ENCODE measurements at places on chromosomes 2 and 18.
A peak's percentile ranks its signal among the peaks of the same experiment; 100 is the strongest.

GRCh38 chr2:241120440-241120839, 18.4 kb upstream of the MTERF4 start:
- DNase-seq = no peak

GRCh38 chr2:43701111-43701510, 24.9 kb upstream of the C1GALT1C1L start:
- DNase-seq = no peak

DNA sequence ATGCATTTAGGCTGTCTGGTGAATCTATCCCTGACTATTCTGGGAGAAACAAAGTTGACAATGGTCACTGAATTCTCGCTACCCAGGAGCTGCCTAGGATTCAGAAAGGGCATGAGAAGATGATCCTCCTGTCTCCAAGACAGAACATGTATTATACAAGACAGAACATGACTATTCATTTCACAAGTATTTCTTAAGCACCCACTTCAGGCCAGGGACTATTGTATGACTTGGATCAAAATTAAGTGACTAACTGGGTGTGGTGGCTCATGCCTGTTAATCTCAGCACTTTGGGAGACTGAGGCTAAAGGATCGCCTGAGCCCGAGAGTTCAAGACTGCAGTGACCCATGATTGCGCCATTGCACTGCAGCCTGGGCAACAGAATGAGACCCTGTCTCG, 235.8 kb upstream of the RAB12 start:
- DNase-seq = no peak

DNA sequence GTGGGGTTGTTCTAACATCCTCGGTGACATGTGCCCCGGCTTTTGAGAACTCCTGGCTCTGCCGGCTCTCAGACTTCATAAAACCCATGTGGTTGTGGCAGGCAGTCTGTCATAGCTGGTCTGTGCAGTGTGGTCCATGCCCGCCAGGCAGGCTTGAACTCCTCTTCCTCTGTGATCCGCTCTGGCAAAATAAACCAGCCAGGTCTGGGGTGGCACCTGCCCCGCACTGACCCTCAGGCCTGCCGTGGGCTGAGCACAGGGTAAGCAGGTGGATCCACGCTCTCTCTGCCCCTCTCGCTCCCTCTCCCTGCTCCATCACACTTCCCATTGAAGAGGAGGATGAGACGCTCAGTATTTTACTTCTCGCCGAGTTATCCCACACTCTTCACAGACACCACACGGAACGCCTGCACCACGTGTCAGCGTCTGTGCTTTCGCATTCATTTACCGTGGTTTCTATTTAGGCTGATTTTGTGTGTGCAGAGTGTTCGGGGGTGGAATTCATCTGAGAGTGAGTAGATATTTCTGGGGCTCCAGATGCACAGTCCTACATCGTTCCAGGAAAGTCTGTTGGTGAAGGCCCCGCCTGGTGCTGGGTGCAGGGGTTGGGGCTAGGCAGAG, 56.4 kb downstream of the RTP5 start:
- DNase-seq = no peak

DNA sequence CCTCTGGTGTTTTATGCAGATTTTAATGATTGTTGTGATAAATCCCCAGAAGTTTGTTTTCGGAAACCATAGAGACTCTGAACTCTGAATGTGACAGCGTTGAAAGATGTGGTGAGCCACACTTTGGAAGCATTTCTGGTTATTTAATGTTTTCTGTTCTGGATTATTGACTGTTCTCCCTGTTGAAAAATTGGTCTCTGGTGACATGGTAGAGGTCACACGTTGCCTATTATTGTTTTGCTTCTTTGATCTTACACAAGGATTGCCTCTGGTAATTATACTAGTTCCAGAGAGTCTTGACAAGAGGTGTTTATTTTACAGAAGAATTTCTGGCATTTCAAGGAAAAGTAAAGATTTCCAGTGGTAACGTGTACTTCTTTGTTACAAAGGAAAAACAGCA, 127.1 kb downstream of the GREB1L start:
- no peak for DNase-seq

DNA sequence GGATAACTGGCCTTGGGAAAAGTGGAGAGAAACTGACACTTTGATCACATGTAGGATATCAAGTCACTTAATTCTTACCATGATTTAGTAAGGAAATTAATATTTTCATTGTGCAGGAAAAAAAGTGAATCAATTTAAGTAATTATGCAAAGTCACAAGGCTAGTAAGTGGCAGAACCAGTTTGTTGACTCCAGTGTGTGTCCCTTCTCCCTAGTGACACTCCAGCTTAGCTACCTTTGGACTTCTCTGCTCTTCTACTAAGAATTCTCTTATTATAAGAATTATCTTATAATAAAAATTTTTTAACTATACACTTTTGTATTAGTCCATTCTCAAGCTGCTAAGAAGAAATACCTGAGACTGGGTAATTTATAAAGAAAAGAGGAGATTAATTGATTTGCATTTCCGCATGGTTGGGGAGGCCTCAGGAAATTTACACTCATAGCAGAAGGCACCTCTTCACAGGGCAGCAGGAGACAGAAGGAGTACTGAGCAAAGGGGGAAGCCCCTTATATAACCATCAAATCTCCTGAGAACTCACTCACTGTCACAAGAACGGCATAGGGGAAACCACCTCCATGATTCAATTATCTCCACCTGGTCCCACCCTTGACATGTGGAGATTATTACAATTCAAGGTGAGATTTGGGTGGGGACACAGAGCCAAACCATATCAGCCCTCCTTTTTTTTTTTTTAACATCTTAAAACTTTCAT, 13.6 kb downstream of the COL4A4 start:
- DNase-seq = no peak

- DNase-seq = no peak
These were observed 169.4 kb downstream of the LDLRAD4 start for GRCh38 chr18:13387855-13388548.

GRCh38 chr2:67076239-67076624, 320.9 kb upstream of the ETAA1 start:
- DNase-seq = no peak

DNA sequence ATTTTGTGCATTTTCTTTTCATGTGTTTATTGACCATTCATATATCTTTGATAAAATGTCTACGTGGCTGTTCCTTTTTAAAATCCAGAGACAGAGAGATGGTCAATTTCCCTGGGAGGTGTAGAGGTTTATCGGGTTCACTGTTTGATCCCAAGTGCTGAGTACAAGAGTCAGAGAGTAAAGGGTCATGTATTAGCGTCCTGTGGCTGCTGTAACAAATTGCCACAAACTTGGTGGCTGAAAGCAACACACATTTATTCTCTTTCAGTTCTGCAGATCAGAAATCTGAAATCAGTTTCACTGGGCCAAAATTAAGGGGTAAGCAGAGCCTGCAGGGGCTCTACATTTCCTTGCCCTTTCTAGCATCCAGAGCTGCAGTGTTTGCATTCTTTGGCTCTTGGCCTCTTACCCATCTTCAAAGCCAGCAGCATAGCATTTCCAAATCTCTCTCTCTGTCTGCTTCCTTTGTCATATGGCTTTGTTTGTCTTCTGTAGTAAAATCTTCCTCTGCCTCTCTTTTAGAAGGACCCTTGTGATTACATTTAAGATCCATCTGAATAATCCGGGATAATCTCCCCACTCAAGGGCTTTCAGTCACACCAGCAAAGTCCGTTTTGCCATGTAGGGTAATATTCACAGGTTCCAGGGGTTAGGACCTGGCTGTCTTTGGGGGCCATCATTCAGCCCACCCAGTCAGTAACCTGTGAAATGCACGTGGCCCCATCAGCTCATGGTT, 49.9 kb downstream of the TMEM17 start:
- no peak for DNase-seq

- DNase-seq = no peak
These were observed 323.0 kb downstream of the TXNL1 start for GRCh38 chr18:56315363-56315762.

DNA sequence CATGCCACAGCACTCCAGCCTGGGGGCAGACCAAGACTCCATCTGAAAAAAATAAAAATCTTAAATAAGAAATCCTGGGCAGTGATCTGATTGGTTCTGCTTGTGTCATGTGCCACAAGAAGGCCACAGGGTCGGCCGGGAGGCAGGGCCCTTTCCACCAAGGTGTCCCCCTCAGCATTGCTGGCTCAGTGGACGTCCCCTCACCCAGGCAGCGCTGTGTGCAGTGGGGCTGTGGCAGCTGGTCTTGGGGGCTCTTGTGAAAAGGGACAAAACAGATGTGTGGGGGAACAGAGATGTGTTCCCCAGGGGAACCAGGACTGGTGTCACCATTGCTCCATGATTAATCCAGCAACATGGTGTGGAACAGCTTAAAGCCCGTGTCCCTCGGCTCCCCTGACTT, 60.5 kb downstream of the HS6ST1 start:
- no peak for DNase-seq

DNA sequence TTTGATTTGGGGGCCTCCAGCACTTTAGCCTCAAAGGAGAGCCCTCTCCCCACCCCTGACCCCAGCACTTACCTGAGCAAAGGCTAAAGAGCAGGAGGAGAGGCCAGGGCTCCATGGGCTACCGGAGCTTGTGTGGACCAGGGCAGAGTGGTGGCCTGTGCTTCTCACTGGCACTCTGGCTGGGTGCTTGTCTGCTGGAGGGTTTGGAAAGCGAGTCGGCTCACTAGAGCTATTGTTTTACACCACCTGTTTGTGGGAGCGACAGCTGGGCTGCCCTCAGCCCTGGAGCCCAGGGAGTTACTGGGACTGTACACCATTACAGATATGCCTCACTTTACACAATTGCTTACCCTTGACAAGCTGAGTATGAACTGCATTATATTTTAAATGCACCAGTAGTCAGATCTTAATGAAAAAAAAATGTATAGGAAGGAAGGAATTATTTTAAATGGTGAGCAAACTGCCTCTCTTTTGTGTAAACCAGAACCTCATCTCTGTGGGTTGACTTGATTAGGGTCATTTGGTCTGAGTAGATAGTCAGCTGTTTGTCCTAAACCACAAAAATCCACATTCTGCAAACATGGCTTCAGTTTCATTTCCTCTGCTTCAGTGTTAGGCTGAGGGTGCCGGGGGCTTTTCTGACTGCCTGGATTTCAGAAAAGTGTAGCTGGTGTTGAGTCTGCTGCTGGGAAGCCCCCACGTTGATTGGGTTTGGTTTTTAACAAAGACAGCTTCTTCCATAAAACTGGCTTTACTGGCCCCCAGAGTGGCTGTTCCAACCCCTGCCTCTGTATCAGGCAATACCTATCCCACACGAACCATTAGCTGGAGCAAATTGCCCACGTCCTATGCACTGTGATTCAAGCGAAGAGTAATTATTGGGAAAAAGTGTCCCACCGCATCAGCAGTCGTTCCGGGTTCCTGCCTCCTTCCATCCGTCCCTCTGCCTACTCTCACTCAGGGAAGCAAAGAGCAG, at the start of gene CHRNA1:
Gene CHRNA1, minus strand, starts transcription at position 193 of the 976 bp plus-strand sequence. Its CDS starts 78 bp downstream, at position 115.
- peak; percentile 31 for DNase-seq

- DNase-seq = no peak
These were observed 23.7 kb downstream of the KIAA2012 start for GRCh38 chr2:202096736-202097135.

- DNase-seq = no peak
These were observed 17.9 kb downstream of the KCNG2 start for GRCh38 chr18:79815657-79816056.

DNA sequence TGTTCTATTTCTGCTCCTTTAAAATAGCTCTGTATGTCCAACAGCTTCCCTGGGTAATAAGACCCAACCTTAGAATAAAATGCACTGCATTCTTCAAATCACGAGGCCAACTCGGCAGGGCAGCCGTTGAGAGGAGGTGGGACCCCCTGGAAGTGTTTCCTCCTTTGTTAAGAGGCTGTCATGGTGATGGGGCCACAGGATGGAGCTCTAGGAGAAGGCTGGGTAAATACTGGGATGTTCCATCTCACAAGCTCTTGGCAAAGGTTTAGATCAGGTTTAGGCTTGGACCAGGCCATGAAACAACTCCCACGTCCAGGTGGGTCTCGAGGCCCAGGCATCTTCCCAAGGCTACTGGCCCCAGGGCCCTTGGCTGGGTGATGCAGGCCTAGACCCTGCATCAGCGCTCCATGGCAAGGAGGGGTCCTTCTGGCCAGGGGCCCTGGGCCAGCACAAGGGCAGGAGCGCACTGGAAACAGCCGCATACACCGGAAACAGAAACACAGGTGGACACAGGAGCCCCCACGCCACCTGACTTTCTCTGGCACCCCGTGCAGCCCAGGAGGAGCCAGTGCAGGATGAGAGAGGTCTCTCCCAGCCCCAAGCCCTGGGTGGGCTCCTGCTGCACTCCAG, 38.8 kb upstream of the OTOS start:
- DNase-seq = no peak

DNA sequence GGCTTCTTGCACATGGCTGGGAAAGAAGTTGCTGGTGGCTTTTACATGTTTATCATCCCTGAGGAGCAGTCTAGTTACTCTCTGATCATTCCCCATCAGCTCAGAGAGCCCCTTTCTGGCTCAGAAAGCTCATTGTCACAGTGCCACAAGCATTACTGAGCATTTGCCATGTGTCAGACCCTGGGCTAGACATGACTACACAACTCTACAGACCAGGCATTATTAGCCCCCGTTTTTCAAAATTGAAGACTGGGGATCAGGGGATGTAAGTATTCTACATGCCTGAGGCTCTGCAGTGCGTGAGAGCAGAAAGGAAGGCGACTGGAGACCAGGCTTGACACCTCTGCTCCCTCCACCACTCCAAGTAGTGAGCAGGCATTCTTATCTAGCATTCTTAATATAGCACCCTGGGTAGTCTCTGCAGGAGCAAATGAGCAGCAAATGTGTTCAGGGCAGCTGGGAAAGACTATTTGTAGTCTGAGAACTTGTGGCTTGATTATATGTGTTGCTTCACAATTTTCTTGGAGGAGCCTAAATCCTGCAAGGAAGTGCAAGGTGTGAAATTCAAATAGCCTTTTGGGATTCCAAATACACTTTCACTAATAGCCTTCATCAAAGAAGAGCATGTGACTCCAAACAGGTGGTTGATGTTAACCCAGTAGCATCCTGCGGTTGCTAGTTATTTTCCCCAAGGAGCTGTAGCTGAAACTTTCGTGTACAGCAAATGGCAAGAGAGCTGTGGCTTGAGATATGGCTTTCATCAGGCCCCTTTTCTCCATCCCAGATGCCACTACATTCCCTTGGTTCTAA, 143.2 kb downstream of the DDX1 start:
- DNase-seq = no peak

- DNase-seq = peak; percentile 4
These were observed 112.1 kb downstream of the PHLPP1 start for GRCh38 chr18:62827397-62827796.

- no peak for DNase-seq
These were observed 1098.2 kb upstream of the FANCL start for GRCh38 chr2:59339121-59339836.

- no peak for DNase-seq
These were observed 1.1 kb upstream of the KCTD1 start for GRCh38 chr18:26549263-26550094.

DNA sequence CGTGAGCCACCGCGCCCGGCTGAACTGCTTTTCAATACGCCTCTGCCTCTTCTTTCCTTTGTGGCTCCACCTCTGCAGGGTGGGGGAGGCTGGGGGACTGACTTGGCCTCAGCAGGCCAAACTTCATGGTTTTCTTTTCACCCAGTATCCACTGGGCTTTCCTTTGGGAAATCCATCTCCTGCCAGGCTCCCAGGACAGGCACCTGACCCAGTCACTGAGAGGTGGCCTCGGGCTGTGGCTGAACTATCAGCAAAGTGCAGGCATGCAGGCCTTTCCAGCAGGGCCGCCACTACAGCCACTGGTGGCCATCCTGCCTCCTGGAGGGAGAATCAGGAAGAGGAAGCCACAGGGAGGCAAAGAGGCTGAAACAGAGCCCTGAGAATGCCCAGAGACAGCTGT, 33.4 kb upstream of the SEMA4C start:
- no peak for DNase-seq

Data from NCI-H187 (cell line).